Activated T-helper 1 cell treated with Interleukin-2 at 50 U/mL for 16 hours (primary cell): ENCODE measurements at places on chromosomes 4 and X.

- DNase-seq, result no peak
Measured at GRCh38 chrX:42818151-42818921, 40.4 kb upstream of the PPP1R2C start.

GRCh38 chrX:75746891-75747639 is 38.0 kb downstream of the MAGEE2 start:
- DNase-seq, result peak; percentile 5

DNA sequence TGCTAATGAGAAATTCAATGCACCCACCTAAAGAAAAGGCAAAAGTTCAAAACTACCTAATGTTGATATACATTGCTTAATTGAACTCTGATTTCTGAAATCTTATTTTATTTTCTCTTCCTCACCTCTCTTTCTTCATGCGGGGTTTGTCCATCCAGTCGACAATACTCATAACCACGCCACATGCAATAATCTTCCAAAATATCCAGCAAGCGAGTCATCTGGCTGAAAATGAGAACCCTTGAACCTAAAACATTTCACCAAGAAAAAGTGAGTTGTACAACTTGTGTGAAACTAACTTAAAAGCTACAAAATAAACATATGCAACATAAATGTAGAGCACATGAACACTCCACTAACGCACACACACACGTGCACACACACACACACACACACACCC is 26.7 kb downstream of the SMARCA1 start:
- no peak for DNase-seq

DNA sequence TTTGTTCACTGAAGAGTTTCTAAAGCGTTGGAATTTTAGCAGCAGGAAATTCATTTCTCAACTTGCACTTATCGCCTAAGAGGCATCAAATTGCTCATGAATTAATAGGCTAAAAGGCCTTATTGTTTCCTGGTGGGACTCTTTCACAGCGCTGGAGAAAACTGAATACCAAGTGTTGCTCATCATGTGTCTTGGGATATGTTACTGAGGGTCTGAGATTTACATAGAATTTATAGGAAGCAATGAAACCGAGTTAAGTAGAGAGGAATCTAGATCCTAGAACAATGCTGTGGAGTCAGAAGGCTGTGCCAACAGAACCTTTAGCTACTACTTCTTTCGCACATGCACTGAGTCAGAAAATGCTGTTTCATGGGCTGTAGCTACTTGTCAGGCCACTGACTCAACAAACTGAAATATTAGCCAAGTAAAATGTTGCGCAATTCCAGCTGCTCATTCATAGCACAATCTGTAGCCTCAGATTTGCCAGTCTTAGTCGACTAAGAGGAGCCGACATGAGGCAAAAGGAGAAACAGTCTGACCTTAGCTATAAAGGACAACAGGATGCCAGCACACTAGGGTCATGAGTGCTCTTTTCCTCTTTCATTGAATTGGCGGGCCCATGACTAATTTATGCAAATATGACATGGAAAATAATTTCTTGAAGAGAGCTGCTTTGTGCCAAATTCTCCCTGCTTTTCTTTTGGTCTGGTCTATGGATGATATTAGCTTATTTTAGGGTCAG is 35.9 kb upstream of the CXCL8 start:
- DNase-seq, result no peak

DNA sequence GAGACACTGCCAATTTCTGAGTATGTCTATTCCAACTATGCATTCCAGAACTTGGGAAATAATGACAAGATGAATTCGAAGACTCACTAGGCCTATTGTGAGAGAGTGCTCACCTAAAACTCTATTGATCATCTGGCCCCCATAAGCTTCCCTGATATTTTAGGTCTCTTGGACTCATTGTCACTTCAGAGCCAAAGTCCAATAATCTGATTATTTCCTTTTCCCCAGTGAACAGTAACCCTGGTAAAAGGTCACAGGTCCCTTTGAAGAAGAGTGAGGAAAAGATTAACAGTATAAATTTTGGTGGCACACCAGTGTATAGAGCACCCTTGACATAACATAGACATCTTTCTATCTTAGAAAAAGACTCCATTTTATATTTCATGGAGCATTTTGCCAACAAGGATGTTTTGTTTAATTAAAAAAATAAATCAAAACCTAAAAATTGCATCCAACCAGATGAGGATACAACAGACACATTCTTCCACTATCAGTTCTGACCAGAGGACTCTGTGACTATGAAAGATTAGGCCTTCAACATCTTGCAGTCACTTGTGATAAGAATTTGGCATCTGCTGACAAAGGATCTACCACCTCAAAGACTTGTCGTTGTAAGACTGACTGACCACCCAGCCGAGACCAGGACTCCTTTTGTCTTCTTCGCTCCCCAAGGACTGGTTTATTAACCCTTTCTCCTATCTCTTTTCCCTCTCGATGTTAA is 191.9 kb downstream of the MAB21L2 start:
- no peak for DNase-seq

DNA sequence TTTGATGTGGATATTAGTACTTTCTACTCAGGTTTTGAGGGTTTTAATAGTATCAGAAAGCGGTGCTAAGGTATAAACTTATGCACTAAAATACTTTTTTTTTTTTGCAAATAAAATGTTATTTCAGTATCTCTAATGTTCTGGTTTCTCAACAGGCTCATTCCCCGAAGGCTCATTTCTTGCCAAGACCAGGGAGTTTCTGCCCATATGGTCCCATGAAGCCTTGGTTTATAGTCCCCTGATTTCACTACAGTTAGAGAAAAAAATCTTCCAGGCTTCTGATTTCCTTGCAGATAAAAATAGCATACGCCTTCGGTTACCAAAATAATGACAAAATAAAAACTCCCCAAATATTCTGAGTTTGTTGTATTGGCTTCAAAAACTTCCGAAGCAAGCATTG is 814.2 kb upstream of the PABPC4L start:
- DNase-seq, result no peak

GRCh38 chr4:53821179-53821851 is 230.0 kb upstream of the LNX1 start:
- DNase-seq, result no peak

GRCh38 chrX:108165383-108166111 is 74.0 kb downstream of the ATG4A start:
- DNase-seq, result no peak

GRCh38 chrX:9122519-9123245 is 88.8 kb upstream of the FAM9B start:
- DNase-seq, result no peak

GRCh38 chr4:79676705-79677104 is 268.7 kb upstream of the GK2 start:
- DNase-seq, result no peak

GRCh38 chr4:184287697-184288255 is 70.1 kb upstream of the ENPP6 start:
- no peak for DNase-seq

DNA sequence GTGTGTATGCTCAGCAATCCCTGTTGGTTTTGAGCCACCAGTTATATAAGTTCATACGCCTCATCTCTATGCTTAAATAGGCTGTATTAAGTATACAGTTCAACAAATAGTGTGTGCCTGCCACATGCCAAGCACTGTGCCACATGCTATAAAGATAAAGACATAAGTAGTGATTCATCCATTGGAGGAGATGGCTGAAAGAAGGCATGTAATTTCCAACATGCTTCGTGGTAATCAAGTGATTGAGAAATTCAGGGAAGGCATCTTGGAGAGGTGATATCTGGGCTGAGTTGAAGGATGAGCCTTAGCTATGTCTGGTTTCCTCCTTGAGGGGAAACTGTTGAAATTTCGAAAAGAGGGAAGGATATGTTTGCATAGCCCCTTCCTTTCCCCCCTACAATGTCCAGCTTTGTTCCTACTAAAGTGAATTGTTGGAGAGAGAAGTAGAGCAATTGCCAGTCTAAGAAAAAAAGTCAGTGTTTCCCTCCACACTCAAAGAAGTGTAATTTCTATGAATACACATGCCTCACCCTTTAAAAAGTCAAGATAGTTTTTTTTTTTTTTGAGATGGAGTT is 96.5 kb downstream of the ARHGAP10 start:
- DNase-seq, result no peak

DNA sequence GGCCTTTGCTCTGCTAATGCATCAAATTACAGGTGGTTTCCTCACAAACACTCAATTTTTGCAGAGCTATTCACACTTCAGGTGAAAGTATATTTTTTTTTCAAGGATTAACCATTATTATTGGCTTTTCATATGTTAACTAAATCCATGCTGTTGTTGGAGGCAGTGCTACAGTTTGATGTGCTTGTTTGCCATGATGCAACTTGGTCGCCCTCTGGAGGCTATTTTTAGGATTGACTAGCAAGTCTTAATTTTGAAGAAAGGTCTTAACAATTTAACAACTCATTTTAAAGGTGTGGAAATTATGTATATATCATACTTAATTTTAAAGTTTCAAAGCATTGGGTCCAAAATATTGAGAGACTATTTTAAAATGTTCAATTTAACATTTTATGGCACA is 168.8 kb upstream of the FAM47A start:
- no peak for DNase-seq

GRCh38 chr4:87872028-87872427 is 39.3 kb downstream of the MEPE start:
- DNase-seq, result no peak

DNA sequence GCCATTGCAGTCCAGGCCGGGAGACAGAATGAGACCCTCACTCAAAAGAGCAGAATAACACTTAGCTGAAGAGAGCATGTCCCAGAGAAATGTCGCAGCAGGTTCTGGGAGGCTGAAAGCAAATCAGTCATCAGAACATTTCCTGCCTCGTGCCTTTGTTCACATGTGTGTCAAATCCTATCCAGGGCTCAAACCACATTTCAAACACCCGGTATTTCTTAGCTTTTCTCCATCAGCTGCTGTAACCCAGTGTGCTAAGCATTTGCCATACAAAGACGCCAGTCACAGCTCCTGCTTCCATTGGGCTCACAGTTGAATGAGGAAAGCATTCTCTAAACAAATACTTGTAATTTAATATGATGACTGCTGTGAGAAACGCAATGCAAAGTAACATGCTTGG is 6.0 kb downstream of the PALLD start:
- DNase-seq, result no peak

DNA sequence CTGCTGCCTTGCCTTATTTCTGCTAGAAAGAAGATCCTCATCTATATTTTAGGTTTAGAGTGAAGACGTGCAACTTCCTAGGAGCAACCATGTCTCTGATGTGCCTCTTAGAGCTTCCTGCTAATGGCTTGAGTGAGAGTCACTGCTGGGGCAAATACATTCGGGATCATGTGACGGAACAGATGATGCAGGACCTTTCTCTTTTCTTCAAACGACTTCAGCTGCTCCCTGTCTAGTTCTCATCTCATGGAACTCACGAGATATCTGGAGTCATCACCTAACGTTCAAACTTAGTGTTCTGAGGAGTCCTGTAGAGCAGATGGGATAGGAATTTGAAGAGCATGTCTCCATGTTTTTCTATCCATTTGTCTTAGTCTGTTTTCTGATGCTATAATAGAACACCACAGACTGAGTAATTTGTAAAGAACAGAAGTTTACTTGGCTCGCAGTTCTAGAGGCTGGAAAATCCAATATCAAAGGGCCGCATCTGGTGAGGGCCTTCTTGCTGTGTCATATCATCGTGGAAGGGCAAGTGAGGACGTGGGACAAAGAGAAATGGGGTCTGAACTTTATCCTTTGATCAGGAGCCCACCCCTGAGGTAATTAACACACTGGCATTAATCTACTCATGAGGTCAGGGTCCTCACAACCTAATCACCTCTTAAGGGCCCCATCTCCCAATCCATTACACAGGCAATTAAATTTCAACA is 43.5 kb upstream of the SCRG1 start:
- no peak for DNase-seq

DNA sequence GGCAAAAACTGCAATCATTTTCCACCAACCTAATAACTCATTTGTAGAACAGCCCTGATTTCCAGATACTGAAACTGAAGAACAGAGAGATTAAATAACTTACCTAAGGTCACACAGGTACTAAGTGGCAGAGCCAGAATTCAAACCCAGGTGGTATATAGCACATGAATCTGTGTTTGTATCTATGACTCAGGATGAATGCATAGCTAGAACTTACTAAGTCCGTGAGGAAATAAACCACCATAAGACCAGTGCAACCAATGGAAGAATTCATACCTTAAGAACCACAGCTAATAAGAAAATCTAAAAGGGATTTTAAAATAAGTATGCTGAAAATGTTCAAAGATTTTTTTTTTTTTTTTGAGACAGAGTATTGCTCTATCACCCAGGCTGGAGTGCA is 1.5 kb upstream of the PLAC1 start:
- DNase-seq, result no peak

DNA sequence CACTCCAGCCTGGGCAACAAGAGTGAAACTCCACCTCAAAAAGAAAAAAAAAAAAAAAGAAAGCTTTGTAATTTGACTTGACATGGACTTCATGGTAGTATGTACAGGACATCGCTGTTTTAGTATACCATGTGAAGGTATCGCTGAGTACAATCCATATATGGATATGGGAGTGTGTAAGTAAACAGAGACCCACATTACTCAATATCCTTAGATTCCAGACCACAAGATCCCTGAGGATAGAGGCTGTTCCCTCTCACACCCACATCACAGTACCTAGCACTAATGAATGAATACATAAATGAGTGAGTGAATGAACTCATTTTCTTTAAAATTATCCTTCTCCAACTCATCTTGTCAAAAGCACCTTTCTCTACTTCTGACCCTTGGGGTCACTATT is 8.4 kb upstream of the RPS3A start:
- no peak for DNase-seq

GRCh38 chrX:23383411-23383810 is 48.8 kb downstream of the PTCHD1 start:
- DNase-seq, result no peak
